Cortex of kidney (tissue), 1 donor: ENCODE measurements at places on chromosomes 6 and 20.

GRCh38 chr6:15062516-15063252, 183.2 kb upstream of the JARID2 start:
- no peak for DNase-seq

GRCh38 chr6:169321546-169321945, 67.9 kb upstream of the THBS2 start:
- no peak for DNase-seq

GRCh38 chr6:140636271-140636907, 1261.9 kb upstream of the CITED2 start:
- DNase-seq: no peak

GRCh38 chr6:40997234-40997957, 41.6 kb downstream of the UNC5CL start:
- DNase-seq: no peak

DNA sequence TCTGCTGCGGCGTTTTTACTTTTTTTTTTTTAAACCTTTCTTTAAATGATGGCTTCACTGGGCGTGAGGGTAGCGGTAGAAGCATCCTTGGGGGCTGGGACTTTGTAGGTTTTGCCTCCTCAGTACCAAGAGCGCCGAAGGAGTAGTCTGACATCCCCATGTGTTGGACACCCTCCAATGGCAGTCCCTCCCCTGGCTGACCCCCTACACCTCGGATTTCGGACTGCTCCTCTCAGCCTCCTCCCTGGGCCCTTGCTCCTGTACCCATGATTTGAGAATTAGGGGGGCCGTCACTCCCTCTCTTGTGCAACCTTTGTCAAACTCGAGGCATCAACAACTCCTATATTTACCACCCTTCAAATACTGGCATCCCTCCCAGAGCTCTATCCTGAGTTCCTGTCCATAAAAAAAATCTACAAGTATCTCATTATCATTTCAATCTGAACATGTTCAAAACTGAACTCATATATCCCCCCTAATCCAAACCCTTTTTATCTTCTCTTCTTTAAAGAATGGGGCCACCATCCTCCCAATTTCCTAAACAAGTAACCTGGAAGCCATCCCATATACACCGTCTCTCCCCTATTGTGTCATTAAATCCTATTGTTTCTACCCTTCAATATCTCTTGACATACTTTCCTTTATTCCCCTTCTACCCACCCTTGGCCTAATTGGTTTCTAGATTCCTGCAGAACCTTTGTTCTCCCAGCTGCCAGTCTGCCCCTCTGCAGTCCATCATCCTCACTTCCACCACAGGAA, 1.2 kb upstream of the ARFGEF3 start:
- no peak for DNase-seq

DNA sequence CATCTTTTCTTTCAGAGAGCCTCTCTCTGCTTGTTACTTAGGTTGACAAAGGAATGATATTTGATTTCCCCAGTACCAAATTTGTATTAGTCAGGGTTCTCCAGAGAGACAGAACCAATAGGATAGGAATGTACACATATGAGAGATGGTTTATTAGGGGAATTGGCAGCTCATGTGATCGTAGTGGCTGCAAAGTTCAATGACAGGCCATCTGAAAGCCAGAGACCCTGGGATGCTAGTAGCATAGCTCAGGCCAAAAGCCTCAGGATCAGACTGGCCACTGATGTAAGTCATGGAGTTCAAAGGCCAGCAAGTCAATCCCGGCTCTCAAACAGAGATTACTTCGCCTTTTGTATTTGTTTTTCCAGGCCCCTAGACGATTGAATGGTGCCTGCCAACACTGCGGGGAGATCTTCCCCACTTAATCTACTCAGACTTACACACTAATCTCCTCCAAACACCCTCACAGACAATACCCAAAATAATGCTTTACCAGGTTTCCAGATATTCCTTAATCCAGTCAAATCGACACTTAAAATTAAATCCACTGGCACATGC, 215.5 kb downstream of the ALDH8A1 start:
- DNase-seq: no peak

GRCh38 chr6:72943699-72944098, 281.6 kb downstream of the KHDC1L start:
- DNase-seq: no peak

GRCh38 chr6:97214671-97215070, 68.3 kb downstream of the MMS22L start:
- no peak for DNase-seq

DNA sequence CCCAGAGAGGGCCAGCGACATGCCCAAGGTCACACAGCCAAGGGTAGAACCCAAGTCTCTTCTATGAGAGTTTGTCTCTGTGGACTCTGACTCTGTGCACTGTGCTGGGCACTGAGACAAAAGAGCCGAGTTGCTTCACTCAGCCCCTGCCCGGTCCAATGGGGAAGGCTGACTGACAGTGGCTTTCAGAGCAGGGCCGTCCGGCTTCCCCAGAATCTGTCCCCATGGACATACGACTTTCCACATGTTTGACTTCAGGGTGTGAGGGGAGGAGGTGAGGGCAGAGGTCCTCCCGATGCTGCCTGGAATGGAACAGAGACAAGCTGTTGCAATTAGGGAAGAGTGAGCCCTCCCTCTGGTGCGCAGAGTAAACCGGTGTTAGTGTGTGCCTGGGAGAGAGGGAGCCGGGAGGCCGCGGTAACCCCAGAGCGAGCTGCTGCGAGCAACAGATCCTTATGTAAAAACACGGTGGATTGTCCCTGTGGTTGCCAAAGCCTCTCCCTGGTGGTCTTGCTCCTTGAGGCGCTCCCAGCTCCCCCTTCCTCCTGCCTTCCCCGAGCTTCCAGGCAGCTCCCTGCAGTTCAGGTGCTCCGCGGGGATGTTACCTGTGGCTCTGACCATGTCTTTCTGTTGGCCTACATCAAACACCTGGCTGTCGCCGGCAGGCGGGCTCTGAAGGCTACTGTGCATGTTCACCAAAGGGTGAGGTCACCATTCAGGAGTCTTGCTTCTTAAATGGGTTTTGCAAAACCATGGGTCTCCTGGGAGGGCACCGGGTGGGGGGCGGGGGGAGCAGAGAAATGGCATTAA, 672 bp downstream of the SIRPA start:
- no peak for DNase-seq

GRCh38 chr20:54517241-54517975, 42.0 kb downstream of the DOK5 start:
- DNase-seq: no peak

- no peak for DNase-seq
These were observed 6.2 kb upstream of the DDX43 start for GRCh38 chr6:73388433-73388799.

GRCh38 chr6:706146-706545, 13.2 kb upstream of the EXOC2 start:
- DNase-seq: no peak

DNA sequence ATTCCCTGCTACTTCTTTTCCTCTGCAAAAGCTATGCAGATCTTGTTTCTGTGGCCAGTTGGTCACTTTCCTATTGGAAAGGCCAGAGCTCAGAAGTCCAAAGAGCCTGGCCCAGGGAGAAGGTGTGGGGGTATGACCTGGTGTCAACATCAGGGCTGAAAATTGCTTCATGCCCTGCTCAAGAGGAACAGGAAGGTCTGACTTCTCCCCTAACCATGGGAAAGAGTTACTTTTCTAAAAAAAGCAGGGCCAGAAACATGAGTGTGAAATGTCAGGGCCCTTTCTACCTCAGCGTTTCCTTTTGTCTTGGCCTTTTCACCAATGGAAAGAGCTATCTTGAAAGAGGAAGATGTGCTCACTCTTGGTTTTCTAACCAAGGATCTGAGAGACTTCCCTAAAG, 117.4 kb downstream of the MAFB start:
- DNase-seq: no peak

DNA sequence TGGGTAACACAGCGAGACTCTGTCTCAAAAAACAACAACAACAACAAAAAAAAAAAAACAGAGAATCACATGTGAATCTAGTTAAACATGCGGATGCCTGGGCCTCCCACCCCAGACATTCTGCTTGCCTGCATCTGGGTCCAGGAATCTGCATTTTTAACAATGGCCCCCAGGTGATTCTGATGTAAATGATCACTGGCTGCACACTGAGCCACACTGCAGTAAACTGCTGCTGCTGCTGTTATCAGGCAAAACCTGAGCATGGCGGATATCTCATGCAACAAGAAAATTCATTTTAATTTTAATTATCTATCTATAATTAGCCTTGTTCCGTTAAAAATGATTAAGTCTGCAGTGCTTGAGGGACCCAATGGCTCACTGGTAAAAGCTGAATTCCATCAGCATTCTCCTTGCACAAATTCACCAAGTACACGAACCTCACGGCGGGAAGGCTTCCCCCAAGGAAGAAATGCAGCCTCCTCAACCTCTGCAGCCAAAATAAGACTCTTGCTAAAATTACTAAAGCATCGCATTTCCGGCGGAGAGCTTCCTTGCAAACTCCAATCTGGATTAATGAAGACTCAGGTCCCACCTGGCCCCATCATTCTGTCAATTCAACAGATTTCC, 81.6 kb upstream of the SNX9 start:
- DNase-seq: no peak

GRCh38 chr6:162882801-162883481, 155.2 kb downstream of the PACRG start:
- no peak for DNase-seq

GRCh38 chr20:63961664-63962425, 5.6 kb upstream of the UCKL1 start:
- DNase-seq: no peak

DNA sequence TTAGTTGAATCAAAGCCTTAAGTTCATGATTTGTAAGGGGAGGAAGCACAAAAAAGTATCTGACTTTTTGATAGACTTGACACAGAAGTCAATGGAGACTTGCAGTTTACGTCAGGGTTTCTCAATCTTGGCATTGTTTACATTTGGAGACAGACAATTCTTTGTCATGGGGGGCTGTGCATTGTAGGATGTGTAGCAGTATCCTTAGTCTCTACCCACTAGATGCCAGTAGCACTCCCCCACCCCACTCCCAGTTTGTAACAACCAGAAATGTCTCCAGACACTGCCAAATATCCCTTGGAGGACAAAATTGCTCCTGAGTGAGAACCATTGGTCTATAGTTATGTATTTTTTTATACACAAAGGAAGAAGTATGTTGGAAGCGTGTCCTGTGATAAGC, 434.1 kb downstream of the RFPL4B start:
- no peak for DNase-seq

GRCh38 chr6:168576388-168576787, 135.4 kb downstream of the SMOC2 start:
- no peak for DNase-seq

DNA sequence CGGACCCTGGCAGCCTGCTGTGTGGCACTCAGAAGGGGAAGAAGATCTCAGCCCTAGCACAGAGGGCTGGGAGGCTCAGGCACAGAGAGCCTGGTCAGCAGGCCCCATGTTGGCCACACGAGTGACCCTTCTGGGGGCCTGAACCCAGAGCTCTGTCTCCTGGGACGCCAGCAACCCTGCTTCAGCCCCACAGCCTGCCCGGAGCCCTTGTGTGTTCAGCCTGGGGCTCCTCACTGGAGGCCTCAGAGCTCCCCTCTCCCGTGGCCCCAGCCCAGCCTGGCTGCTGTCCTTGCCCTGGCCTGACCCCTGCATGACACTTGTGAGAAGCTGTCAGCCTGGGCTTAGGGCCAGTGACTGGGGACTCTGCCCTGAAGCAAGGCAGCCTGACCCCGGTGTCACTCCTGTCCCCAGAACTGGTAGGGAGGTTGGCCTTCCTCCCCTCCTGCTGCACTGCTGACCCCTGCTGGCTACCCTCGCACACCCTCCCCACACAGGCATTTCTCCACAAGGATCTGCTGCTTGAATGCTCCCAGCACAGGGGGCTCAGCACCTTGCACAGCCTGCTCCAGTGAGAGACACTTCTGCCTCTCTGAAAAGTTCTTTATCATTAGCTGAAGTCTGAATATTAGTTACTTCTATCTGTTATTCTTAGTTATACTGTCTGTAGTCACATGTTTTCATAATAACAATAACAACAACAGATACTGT, 15.4 kb upstream of the IP6K3 start:
- no peak for DNase-seq

- no peak for DNase-seq
These were observed 182.6 kb upstream of the JAG1 start for GRCh38 chr20:10856237-10857015.

- no peak for DNase-seq
These were observed 172.4 kb downstream of the GJA10 start for GRCh38 chr6:90066697-90067096.

- no peak for DNase-seq
These were observed 2.1 kb downstream of the ZC3H12D start for GRCh38 chr6:149482545-149483333.

- no peak for DNase-seq
These were observed 74.0 kb downstream of the PTPRA start for GRCh38 chr20:2946988-2947961.

GRCh38 chr6:11349880-11350279, 117.4 kb upstream of the NEDD9 start:
- DNase-seq: no peak

GRCh38 chr6:47009583-47009982, 32.5 kb downstream of the ADGRF1 start:
- DNase-seq: no peak

- no peak for DNase-seq
These were observed 83.0 kb downstream of the WDR27 start for GRCh38 chr6:169618526-169619490.

DNA sequence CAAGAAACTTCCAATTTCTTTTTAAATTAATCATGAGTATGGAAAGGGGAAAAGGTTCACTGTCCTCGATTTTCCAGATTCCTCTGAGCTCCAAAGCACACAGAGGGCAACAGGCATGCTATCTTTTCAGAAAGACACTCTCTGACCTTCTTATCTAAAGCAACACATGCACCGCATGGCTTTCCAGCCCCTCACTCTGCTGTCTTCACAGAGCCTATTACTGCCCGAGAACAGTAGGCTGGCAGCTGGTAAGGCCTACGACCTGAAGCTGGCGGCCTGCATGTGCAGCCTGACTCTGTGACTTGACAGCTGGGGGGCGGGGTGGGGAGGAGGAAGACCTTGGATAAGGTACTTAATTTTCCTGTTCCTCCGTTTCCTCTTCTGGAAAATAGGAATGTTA, 86.3 kb downstream of the ELOVL4 start:
- no peak for DNase-seq

DNA sequence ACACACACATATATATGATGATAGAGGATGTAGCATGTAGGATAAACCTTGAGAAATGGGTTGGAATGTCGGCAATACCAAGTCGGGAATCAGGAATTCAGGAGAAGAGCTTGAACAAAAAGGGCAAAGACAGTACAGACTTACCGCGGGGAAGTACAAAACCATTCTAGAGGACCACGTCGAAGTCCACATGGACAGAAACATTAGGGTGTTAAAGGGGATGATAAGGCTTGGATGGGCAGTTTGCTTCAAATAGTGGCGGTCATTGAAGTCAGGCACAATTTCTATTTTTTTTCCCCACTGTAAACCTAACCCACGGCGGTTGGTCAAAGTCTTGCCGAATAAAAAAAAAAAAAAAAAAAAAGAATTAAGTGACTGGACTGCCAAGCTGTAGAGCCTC, 766 bp upstream of the NUS1 start:
- DNase-seq: no peak

GRCh38 chr20:63618291-63618980, 8.5 kb downstream of the GMEB2 start:
- DNase-seq: no peak
